Adipocyte (in vitro differentiated cells): ENCODE measurements at places on chromosomes 1 and 21.

GRCh38 chr1:179867493-179868330 is 9.9 kb downstream of the TOR1AIP2 start:
- peak; percentile 78 for DNase-seq

- DNase-seq = peak; percentile 95
Observed at GRCh38 chr1:215636258-215636965, 69.3 kb downstream of the KCTD3 start.

GRCh38 chr21:46110499-46111192 is 12.7 kb downstream of the COL6A2 start:
- no peak for DNase-seq

- no peak for DNase-seq
Observed at GRCh38 chr1:207987164-207987563, 76.2 kb upstream of the CD34 start.

- no peak for DNase-seq
Observed at GRCh38 chr1:96721053-96721415, 550 bp upstream of the PTBP2 start.

DNA sequence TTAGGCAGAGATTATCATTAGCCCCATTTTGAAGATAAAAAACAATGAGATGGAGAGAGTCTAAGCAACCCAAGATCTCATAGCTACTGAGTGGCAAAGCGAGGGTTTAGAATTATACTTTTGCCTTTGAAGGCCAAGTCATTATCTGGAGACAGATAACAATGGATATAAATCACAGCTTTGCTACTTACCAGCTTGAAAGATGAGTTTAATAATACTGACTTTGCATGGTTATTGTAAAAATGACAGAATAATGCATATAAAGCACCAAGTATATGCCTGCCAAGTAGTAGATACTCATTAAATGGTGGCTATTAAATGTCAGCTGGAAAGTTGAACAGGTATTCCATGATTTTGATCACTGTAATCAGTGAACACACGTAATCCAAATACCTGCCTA is 241.6 kb upstream of the SGIP1 start:
- no peak for DNase-seq
